NCI-H510A treated with DMSO at 0.1 percent for 48 hours (cell line): ENCODE measurements at places on chromosomes 5 and 9.

GRCh38 chr5:127909066-127909465 is 174.5 kb upstream of the SLC12A2 start:
- no peak for DNase-seq

DNA sequence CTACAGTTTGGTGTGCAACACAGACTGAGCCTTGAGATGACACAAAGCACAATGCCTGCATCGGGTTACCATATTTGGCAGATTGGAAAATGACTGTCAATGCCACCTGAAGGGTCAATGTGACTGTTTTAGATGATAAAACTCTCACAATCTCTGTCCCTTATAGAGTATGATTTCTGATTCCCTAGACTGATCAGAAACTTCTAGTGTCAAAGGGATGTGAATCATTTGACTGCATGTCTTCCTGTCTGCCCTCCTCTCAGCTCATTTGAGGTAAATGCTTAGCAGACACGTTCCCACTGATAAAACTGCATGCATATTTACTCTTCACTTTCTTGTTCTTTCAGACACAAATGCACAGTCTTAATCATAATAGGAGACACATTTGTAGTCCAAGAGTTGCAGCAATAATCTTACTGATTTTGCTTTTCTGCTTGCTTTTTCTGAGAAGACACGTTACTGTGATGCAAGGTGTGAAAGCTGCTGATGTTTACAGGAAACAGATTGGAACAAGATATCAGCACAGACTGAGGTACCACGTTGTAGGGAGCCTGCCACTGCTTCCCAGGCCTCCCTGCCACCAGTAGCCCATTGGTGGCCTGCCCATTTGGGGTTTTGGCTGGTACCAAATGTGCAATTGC is 77.8 kb downstream of the GCNT4 start:
- no peak for DNase-seq

DNA sequence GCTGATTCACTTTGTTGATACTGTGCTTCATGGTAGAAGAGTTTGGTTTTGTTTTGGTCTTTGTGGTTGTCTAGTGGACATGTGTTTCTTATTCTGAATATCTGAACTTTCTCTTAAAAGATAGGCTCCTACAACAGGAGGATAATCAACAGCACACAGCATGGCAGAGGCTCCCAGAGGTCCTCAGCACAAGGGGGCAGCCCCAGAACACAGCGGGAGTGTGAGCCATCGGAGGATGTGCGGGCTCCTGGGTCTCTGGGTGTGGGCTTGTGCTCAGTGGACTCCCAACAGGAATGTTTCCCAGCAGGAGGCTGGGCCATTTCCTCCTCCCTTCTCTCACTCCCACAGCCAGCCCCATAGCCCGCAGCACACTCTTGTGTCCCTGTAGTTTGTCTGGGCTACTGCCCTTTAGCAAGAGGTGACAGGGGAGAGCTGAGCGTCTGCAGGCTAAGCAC is 164.3 kb upstream of the OTULINL start:
- DNase-seq: no peak

GRCh38 chr5:142630927-142631539 is 54.9 kb downstream of the FGF1 start:
- no peak for DNase-seq

GRCh38 chr5:88892669-88893068 is 9.7 kb upstream of the MEF2C start:
- DNase-seq: no peak

- peak; percentile 24 for DNase-seq
Measured at GRCh38 chr9:84061613-84062193, 81.1 kb downstream of the RMI1 start.

DNA sequence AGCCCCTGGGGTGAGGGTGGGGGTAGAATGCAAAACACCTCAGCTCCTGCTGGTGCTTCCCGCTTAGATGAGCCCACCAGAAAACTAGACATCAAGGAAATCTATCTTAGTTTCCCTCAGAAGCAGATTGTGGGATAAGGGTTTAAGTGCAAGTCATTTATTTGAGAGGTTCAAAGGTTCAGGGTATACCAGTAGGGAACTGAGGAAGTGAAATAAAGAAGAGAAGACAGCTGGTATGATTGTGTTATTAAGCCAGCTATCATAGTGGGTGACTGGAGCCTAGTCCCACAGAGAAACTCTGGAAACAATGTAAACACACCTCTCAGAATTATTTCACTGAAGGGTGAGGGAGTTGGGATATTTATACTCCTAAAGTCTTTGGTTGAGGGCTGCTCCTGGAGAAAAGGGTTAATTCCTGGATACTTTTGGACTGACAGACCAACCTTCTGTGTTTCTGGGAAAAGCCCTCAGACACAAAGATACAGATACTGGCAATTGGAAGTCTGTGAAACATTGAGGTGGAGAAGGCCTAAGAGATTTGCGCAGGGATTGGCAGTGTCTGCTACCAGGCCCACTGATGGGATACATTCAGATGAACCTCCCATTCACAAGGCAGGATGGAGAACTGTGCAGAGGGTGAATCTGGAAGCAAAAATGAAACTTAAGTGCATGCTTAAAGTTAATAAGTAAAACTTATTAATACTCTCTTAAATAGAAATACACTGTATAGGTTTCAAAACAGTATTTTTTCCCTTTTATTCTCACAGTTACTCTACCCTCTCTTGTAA is 6.4 kb upstream of the DCTN4 start:
- no peak for DNase-seq

DNA sequence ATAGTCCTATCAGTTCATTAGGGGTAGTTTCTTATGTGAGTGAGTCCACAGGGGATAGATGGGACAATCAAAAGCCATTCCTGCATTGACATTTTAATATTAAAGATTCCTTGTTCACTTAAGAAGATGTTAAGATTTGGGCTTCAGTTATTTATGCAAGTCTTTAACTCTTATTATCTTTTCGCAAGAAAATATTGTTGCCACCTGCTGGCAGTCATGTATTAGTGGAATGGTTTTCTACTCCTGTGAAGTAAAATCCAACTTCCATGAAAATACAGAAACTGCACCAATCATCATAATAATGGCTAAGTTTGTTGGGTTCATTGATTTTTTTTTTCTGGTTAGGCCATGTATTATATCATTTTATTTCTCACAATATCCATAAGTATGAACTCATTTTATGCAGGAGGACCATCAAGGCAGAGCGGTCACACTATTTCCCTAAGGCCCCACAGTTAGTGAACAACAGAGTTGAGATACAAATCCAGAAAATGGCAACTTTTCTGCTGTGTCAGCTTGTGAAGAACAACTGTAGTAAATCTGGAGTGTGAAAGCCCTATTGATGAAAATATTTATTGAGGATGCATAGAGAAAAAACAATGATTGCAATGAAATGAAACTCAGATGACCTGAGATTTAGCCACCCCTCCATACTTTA is 88.5 kb upstream of the TXNDC8 start:
- no peak for DNase-seq

GRCh38 chr9:107489687-107490605 is at the start of gene KLF4:
KLF4 (minus strand) TSS chr9:107489769; CDS start chr9:107489172, 597 bp downstream.
- peak; percentile 80 for DNase-seq

DNA sequence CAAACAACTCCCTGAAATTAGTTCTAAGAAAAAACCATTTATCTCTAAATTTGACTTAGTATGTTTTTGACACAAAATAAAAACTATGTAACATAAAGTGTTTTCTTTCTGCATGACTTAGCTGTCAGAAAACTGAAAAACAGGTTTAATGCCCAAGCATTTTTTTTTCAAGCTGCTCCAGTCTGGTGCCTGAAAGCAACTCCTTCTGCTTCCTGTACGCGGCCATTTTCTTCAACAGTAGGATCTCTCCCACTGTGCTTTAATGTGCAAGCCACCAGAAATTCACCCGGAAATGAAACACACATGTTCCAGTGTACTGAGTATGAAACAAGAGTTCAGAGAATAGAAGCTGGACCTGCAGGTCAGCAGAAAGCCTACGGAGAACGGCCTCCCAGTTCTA is 161.2 kb downstream of the MED27 start:
- no peak for DNase-seq

- no peak for DNase-seq
Measured at GRCh38 chr5:84433461-84433860, 48.8 kb upstream of the EDIL3 start.

DNA sequence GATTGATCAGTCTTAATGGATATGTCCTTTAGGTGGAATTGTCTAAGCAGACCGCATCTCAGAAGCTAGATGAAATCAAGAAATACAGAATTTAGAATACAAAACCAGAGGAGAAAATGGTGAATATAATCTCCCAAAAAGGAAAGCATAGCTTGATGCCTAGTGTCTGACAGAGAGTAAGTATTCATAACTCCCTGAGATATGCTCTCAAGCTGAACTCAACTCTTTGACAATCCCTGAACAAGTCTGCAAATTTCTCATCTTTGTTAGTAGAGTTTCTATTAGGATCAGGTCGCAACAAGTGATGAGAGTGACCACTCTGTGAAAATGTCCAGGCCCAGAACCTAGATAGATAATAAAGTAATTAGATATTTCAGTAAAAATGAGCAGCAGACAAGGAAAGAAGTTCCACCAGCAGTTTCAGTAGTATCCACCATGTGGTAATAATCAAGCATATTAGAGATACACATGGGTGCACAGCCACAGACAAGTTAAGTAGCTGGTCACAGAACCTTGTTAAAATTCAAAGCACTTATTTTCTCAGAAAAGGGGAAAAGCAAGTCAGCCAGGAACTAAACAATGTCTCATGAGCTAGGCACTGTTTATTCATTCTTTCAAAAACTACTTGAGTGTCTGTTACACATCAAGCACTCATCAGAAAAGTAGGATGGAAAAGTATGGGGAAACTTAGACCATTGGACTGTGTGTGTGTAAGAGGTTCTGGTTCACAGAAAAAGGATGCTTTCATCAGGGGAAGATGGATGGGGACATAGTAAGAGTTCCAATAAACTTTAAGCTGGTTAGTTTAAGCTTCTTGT is 481.5 kb upstream of the TUSC1 start:
- DNase-seq: no peak

- DNase-seq: peak; percentile 90
Measured at GRCh38 chr9:95494416-95495371, 22.1 kb downstream of the PTCH1 start.

- DNase-seq: peak; percentile 34
Measured at GRCh38 chr5:60649288-60649917, 50.6 kb downstream of the DEPDC1B start.

DNA sequence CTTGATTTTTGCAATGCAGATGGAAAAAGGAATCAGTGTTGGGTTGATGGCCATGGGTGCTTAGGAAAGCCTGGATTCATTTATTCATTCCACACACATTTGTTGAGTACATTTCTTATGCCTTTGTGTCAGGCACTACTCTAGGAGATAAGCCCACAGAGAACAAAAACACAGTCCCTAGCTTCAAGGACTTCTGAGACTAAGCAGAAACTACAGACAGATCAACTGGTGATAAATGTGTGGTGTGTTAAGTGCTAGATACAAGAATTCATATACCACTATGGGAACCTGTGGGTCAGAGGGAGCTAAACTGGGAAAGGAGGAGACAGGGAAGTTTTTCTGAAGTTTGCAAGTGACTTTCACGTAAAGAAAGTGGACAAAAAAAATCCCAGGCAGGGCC is 119.9 kb downstream of the CEMIP2 start:
- DNase-seq: no peak

DNA sequence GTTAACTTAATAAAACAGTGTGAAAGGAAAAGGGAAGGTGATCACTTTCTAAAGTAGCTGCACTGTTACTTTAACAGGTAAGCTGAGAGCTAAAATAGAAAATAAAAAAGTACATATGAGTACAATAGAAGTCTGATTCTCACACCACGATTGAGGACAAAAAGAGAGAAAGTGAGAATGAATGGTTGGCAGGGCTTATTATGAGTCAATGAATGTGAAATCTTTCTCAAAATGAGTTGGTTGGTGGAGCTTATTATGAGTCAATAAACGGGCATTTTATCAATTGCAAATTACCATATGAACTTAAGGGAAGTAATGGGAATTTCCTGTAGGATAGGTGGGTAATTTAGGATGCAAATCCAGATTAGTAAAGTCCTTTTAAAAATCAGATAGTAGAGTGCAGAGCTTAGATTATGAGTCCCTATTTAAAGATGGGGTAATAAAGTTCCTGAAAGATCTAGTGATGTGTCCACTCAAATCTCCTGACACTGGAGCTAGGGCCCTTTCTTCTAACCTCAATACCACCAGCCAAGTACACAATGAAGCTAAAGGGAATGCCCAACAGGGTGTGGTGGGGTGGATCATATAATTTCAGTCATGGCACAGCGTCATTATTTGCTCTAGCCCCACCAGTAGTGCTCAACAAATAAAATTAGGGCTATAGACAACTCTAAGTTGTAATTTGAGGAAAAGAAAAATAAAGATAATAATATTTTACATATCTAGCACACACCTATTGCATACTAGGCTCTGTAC is 21.1 kb upstream of the TLR4 start:
- no peak for DNase-seq

DNA sequence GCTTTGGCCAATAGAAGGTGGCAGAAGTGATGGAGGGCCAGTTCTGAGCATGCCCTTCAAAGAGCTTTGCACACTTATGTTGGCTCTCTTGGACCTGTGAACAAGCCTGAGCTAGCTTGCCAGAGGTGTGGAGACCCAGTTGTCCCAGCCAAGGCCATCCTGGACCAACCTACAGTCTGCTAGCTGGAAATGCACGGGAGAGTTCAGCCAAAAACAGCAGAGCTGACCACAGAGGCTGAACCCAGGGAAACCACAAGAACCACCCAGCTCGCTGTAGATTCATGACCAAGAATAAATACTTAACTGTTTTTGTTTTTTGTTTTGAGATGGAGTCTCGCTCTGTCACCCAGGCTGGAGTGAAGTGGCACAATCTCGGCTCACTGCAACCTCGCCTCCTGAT is 65.4 kb upstream of the HAND1 start:
- no peak for DNase-seq

DNA sequence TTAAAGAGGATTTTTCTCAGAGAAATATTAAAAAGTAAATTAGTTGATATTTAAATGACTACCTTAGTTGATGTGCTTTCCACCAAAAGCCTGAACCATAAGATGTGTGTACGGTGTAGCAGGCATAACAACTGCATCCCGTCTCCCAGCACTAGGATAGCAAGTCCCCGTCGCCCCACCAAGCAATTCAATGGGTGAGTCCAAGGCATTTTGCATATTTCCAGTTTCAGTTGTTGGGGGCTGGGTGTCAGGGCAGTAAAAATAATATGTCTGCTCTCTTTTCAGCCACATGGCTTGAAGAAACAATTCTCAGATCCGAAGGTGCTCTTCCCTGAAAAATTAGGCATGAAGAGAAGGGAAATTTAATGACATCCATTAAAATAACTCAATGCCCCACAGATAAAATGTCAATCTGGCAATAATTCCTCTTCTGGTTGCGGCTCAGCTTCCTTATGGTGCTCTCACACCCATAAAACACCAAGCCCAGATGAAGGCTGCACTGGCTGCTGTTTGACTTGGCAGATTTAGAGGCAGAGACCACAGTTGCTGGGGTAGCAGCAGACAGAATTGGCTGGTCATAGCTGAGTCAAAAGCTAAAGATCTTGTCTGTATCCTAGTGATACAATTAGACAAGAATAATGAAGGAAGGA is 124.4 kb upstream of the ADCY2 start:
- DNase-seq: no peak
